ENCODE measurements at places on chromosomes 2 and 18.

DNA sequence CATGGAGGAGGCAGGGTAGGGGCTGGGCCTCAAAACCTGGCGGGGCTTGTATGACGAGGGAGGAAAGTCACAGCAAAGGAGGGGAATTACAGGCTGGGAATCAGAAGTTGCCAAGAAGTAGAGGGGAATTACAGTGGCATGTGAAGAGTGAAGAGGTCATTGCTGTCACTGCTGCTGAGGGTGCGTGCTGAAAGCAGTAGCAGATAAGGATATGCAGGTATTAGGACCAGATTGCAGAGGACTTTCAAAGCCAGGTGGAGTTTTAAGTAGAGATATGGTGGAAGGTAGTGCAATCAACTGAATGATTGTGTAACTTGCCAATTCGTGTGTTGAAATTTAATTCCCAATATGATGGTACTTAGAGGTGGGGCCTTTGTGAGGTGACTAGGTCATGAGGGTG lies 19.4 kb upstream of the LRPPRC start:
- no peak for DNase-seq

GRCh38 chr2:157848213-157848612 lies 27.9 kb downstream of the ACVR1 start:
- no peak for DNase-seq

GRCh38 chr2:28583899-28584553 lies 88.2 kb downstream of the PLB1 start:
- DNase-seq, result peak; percentile 70

DNA sequence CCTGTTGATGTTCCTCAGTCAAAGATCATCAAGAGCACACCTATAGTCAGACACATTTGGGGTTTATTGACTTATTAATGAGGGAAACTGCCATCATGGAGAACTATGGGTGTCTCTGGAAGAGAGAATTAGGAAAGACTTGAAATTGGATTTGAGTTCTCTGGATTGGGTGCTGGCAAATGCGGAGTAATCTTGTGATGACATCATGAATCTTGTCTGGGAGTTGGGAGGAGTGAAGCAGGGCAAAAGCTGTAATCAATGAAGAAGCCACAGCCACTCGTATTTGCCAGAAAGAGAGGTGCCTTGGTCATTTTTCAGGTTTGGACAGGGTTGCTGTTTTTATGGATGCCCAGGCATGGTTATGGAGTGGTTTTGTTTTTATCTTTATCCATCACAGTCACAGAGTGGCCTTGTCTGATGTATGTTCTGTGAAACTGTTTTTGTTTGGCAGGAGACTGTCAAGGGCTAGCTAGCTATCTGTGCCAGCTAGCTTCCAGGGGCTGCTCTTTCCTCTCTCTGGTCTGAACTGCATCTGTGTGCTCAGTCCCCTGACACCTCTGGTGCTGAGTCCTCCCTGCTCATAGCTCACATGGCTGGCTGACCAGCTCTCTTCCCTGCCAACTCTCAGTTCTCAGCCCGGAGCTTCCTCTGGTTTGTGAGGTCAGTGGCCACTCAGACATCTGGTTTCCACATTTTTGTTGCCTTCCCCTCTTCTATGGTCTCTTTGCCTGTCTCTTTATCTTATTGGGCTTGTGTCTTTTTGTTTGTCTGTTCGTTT lies 193.4 kb upstream of the RMP24 start:
- DNase-seq, result no peak

GRCh38 chr2:240300261-240300821 lies 135.1 kb upstream of the GPC1 start:
- no peak for DNase-seq

- DNase-seq, result no peak
Measured at GRCh38 chr2:107687073-107687472, 139.6 kb upstream of the RGPD4 start.

- DNase-seq, result no peak
Measured at GRCh38 chr2:70203086-70203485, 12.3 kb upstream of the C2orf42 start.

GRCh38 chr2:223465793-223466192 lies 136.4 kb downstream of the SCG2 start:
- no peak for DNase-seq

Measured in stimulated activated CD4-positive, alpha-beta T cell treated with anti-CD3 and anti-CD28 coated beads, Interleukin-15, amount 100 ng/mL, for 48 hours (primary cell).